Stimulated activated CD8-positive, alpha-beta memory T cell treated with anti-CD3 and anti-CD28 coated beads, Interleukin-7, amount 100 ng/mL, for 24 hours (primary cell): ENCODE measurements at places on chromosomes 4 and X.

- DNase-seq: no peak
Observed at GRCh38 chr4:86496094-86497080, 97.7 kb upstream of the PTPN13 start.

DNA sequence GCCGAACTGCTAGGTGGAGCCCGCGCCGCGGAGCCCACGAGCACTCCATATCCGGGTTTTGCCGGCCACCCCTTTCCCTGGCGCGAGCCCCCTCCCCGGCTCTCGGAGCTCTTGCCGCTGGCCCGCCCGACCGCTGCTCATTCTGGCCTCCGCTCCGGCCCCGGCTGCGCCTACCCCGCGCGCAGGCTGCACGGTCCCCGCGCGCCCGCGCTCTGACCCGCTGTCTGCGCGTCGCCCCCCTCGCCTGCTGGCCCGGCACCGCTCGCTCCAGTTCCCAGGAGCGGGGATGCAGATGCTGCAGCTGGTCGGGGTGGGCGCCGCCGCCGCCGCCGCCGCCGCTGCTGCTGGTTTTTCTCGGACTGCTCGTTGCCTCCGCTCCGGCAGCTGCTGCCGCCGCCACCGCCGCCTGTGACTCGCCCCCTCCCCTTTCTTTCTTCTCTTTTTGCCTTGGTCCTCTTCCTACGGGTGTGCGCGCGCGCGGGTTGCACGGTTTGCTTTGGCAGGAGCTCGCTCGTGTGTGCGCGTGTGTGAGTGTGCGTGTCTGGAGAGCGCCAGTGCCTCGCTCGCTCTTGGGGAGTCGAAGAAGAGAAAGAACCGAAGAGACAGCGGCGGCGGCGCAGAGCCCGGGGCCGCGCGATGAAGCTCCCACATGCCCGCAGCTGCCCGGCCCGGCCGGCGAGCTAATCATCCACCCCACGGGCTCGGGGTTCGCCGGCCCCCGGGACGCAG, at the start of gene ADGRL3:
Gene ADGRL3 (plus strand): TSS at position 140 of the 729 bp plus-strand sequence.
- no peak for DNase-seq

- DNase-seq: no peak
Observed at GRCh38 chr4:118289794-118290193, 63.0 kb downstream of the PRSS12 start.

DNA sequence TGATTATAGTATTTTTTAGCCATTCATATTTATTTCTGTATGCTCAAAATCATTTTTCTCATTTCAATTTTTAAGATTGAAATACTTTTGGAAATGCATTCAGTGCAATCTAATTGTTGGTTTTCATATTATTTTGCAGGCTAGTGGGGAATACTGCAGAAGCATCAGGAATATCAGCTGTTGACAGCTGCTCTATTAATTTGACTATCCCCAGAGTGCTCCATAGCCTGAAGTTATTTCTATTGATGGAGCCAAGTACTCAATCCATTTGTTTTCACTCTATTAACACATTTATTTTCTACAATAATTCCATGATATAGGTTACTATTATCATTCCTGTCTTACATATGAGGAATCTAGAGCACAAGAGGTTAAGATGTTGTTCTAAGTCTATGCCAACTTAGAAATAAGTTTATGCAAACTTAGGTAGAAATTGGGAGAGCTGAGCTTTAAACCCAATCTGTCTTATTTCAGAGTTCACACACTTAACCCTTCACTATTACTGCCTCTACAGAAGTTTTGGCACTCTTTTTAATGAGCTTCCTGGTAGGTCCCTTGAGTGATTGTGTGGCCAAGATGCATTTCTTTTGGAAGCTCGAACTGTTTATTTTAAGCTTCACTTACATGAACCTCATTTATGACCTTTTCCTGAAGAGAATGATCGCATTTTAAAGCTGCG, 65.6 kb upstream of the PCDH18 start:
- DNase-seq: no peak

- no peak for DNase-seq
Observed at GRCh38 chr4:84606645-84607044, 23.7 kb downstream of the CDS1 start.

GRCh38 chr4:139884438-139884837, 218.8 kb downstream of the MGST2 start:
- DNase-seq: no peak

DNA sequence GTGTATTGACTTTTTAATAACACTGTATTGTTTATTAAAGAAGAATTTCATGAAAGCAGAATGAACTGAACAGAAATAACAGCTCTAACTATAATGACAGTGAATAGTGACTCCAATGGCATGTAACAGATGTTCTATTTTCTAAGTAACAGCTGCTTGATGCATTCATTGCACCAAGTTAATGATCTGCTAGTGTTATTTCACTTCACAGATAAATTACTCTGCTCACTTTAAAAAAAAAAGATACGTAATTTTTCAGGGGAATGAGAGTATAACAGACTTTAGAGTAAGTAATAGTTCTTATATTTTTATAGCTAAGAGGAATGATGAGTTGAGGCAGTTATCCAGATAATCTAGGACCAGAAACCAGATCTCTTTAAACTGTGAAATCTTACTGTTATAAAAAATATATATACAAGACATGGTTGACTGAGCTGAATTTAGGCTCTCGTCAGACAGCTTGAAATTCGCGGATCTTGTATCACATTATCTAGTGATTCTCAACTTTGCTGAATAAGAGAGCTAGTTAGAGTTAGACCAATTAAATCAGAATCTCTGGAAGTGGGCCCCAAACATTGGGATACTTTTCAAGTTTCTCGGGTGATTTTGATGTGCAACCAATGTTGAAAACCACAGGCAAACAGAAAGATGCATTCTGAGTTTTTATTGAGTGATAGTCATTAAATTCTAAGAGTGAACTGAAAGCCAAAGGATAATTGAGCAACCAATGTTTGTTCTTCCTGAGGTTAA, 840.7 kb downstream of the DMD start:
- no peak for DNase-seq

- DNase-seq: no peak
Observed at GRCh38 chrX:11397680-11398079, 104.5 kb downstream of the AMELX start.

DNA sequence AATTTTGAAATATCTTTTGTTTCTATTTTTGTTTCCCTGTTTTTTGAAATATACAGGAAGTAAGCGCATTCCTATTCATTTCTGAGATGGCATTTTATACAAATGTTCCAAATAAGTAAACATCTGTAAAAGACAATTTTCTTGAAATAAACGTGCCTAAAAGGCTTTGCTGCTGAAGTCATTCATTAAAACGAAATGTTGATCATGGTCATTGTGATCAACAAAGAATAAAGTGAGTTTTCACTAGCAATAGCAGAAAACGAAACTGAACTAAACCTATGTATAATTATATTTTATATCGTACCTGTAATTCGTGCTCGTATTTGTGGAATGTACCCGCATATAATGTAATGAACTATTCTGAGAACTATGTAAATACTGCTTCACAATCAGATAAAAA, 221.2 kb downstream of the MGST2 start:
- DNase-seq: no peak

- no peak for DNase-seq
Observed at GRCh38 chr4:128528793-128529553, 241.4 kb upstream of the PGRMC2 start.

- DNase-seq: peak; percentile 6
Observed at GRCh38 chr4:98657531-98658286, 702 bp downstream of the TSPAN5 start.

DNA sequence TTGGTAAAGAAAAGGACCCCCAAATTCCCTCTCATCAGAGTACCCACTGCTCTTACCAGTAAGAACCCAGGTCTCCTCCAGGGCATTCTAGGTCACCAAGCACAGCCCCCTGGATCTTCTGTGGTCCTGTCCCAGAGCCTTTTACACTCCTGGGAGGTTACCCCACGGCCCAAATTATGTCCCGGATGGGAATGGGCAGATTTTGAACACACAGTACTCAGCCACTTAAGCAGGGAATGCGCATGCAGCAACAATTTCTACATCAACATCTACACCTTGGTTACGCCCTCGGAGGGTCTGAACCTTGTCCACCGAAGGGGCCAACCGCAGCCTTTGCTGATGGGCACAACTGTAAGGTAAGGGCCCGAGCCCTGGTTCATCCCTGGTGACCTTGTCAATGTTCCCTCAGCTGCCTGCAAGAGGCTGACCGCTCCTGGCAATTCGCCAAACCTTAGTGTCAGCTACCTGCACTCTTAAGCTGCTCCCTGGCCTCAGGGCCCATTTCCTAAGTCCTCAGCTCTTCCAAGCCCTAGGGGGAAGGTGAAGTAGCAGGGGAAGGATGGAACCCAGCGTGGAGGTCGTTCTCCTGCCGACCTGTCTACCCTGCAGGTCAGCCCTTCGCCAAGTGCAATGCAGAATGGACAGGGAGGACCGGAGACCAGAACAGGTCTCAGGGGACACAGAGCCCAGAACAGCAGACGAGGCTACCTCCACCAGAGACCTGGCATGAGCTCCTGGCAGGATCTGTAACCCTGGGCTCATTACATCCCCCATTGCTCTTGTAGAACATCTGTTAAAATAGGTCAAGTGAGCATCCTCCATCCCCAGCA, 5.9 kb downstream of the TIMP1 start:
- DNase-seq: no peak

DNA sequence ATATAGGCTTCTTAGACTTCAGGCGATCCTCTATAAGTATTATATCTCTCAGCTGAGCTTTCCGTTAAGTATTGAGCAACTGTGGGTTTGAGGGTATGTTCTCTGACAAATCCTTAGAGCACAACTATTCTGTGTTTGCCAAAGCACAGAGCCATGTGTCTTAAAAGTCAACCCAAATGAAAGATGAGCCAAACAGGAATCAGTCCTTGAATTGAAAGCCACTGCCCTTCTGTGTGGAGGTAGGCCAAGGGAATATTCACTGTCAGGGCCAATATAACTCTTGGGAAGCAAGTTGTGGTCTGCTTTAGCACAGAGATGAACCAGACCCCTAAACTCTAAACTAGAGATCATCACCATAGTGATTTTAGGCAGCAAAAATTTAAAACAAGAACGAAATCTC, 164.0 kb downstream of the STAG2 start:
- no peak for DNase-seq

DNA sequence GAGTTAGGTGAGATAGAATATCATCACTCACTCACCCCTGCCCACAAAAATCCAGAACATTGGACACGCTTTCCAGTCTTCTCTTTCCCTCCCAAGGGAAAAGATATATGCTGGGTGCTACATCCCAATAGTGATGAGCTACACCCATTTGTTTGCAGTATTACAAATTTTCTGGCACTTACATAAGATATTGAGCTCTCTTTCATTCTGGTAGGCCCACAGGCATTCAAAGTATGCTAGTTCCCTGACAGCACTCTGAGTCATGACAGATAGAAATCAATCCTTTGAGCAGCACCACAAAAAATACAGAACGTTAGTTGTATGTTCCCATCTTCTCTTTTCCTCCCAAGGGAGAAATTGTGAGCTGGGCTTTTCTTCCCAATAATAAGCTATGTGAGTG, 477.6 kb upstream of the GRID2 start:
- no peak for DNase-seq

DNA sequence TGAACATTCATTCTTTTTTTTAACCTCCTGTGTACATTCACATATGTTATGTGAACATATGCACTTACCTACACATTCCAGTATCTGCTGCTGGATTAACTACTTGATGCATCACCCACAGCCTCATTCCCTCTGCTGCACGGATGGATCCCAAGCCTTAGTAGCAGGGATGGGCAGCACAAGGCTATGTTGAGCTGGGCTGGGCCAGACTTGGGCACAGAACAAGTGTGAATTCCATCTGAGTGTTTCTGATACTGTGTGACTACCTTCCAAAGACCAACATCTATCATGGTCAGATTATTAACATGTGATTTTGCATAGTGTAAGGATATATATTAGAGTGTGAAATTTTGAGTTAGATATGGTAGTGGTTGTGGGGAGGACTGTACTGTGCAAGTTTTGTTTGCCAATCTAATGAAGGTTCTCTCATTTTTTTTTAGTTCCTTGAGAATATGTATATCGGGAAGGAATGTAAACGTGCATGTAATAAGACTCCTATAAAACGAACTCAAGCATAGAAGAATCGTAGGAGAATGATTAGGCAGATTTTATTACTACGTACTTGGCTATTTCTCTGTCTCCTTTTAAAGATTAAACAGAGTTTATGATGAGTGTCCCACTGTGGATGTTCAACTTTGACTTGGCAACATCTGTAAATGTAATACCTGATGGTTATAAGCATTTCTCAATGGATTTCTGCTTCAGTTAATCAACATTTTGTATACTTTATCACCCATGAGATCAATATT, 23.4 kb upstream of the STBD1 start:
- DNase-seq: no peak

DNA sequence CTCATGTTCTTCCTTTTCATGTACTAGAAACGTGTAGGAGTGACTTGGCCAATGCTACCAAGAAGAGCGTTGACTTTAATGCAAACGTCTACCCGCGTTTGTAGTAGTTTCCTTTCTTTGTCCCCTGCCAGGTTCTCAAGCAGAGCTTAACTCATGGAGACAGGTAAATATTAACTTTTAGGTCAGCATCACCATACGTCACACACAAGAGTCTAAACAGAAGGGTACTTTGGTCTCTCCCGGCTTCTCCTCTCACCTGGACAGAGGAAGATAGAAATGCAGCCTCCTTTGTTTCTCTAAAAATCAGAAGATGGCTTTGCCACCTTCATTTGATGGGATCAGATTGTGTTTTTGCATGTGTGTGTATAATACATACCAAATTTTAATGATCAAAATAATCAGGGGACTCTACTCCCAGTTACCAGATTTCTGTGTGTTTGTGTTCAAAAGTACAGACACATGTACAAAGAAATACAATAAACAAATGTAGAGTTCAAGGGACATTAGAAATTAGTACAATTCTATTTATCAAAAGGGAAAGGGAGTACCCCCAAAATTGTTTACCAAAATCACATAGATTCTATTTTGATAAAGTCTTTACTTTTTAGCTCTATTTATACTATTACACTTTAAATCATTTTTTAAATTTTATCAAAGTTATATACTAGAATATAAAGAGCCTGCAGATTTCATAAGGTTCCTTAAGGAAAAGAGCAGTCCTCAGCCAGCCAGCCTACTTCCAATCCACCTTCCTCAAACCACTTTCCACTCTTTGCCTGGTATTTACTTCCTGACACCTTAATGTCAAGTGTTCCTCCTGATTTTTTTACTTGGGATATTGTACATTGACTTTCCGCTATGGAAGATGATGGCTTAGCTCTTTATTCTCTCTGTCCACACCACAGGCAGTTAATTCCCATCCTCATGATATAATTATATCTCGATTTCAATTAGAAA, 195.5 kb downstream of the RELL1 start:
- DNase-seq: no peak

GRCh38 chr4:10020106-10020505, 1.2 kb downstream of the SLC2A9 start:
- no peak for DNase-seq

DNA sequence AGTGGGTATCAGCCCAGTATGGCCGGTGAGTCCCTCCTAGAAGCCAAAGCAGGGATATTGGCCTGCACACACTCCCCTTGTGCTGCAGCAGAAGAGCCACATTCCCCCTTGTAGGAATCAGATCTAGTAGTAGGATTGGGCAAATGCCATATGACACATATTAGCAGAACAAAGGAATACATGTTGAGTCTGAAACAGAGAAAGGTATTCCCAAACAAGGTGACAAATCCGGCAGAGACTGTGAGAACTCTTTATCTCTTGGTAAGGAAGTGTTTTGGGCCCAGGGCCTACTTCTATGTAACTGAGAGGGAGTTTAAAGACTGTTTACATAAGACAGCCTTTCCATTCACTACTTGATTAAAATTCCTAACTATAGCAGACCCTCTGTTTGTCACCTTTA, 1382.0 kb downstream of the FAM133A start:
- DNase-seq: no peak

GRCh38 chrX:40100537-40101429, 3.0 kb upstream of the BCOR start:
- DNase-seq: no peak
